RPMI7951 (cell line): ENCODE measurements at places on chromosomes 13 and 19.

DNA sequence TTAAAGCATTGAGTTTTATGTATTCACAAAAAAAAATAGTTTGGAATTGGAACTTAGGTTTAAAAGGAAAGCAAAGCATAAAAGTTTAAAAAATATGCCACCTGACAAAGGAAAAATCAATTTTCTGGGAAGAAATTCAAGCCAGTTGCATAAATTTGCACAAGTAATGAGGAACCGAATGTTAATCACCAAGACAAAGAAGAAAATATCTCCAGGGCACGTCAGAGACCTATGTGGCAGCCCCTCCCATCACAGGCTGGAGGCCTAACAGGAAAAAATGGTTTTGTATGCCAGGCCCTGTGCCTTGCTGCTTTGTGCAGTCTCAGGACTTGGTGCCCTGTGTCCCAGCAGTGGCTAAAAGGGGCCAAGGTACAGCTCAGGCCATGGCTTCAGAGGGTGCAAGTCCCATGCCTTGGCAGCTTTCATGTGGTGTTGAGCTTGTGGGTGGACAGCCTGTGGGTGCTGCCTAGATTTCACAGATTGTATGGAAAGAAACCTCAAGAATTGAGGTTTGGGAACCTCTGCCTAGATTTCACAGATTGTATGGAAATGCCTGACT is 767.2 kb upstream of the SLC10A2 start:
- no peak for DNase-seq

- no peak for DNase-seq
Measured at GRCh38 chr13:73781384-73781783, 352.8 kb downstream of the KLF12 start.

DNA sequence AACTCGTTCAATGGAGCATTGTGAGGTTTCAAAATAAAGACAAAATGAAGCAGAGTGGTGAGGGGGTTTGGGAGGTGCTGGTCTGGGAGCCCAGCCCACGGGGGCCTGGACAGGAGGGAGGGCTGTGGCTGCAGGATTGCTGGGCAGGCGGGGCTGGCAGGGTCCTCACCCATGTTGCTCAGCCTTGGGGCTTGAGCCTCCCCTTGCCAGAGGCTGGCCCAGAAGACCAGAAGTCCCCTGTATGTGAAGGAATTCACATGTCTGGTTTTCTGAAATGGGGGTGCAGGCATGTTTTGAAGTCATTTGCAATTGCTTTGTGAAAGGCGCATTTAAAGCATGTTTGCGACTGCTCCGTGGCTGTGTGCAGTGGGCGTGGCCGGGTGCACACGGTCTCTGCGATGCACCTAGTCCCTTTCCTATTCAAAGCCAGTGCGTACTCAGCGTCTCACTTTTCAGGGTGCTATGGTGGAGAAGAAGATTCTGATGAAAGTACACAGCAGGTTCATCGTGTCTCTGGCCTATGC is 2.3 kb downstream of the GRK1 start:
- DNase-seq = no peak

DNA sequence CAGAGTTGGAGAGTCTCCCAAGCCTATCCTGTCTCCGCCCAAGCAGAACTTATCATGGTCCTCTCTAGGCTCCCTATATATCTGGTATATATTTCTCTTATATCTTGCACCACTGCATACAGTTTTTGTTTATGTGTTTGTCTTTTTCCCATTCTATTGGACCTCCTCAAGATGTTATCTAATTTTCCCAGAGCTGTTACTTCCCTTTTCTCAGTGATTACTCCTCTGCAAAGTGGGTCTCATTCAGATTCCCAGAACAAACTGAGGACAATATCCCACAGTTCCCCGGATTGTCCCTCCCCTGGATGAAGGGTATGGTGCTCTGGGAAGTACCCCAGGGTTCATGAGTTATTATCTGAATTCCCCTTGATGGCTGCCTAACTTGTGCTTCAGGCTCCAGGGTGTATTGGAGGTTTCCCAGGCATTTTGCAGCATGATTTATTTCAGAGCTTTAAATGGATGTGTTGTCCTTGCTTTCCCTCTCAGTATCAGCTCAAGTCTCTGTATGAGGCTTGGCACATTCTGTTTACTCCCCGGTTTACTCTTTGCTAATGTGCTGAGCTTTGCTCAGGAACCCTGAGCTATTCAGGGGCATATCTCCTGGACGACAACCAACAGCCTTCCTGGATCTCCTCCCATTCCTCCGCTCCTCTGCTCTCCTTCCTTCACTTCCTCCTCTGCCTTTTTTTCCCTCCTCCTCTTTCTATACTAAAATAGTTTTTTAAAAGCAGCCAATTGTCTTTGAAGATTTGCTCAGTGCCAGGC is 329.3 kb downstream of the SPRY2 start:
- peak; percentile 64 for DNase-seq

GRCh38 chr19:4800591-4801081 is 9.1 kb downstream of the FEM1A start:
- DNase-seq = no peak
